NCI-H1694 treated with DMSO at 0.1 percent for 48 hours (cell line): ENCODE measurements at places on chromosomes 1 and 21.

DNA sequence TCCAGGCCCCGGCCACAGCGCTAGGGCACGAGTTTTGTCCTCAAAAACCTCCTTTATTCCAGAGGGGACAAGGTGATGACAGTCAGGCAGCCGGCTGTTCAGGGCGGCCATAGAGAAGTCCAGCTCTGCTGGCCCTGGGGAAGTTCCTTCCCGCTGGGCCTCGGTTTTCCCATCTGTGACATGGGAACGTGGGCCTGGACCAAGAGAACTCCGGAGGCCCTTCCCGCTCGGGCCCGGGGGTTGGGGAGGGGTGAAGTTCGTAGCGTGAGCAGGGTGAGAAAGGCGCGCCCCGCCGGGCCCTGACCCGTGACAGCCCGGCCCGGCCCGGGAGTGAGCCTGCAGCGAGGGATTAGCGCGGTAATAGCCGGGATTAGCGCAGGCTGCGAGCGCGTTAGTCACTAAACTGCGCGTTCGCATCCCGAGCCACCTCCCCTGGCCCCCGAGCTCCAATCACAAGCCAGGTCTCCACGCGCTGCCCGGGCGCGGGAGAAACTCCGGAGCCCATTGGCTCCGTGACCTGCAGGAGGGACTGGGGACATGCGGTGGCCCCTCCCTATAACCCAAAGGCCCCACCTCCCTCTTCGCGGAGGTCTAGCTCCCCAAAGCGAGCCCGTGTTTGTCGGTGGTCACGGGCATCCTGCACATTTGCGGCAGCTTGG, 29.8 kb upstream of the PADI2 start:
- DNase-seq: no peak

DNA sequence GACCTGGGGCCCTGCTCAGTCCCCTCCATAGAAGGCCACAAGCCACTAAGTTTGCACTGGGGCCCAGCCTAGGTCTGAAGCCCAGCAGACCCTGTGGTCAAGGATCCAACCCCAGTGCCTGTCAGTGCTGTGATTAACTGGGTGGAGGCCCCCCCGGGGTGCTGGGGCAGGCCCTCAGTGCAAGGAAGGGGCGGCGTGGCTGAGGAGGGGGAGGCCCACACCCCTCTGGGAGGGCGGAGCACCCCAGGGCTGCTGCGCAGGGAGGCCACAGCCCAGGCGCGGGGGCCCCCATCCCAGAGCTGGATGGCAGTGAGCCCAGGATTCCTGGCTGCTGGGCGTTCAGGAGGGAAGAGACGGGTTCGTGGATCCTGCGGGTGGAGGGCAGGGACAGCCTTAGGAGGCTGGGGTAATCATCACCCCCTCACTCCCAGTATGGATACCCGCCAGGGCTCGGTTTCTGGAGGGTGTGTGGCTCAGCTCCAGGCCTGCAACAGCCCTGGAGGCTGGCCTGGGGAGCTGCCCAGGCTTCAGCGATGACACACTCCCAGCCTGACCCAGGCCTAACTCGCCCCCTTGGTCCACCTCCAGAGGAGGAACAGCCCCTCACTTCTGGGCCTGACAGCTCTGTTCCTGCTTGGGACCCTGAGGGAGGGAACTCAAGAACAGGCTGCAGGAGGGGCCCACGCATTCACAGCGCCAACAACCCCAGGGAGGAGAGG, 890 bp downstream of the GJC2 start:
- no peak for DNase-seq

DNA sequence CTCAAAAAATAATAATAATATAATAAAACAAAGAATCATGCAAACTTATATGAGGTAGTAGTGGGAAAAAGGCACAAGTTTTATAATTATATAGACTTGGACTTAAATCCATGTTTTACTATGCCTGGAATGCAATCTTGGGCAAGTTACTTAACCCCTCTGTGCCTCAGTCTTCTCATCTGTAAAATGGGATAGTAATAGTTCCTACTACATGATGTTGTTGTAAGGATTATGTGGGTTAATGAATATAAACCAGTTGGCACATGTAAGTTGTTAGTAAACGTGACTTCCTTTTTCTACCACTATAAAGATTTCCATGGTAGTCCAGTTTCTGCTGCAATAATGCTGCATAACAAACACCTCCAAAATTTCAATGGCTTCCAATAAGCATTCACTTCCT, 10.8 kb upstream of the KIF14 start:
- no peak for DNase-seq

DNA sequence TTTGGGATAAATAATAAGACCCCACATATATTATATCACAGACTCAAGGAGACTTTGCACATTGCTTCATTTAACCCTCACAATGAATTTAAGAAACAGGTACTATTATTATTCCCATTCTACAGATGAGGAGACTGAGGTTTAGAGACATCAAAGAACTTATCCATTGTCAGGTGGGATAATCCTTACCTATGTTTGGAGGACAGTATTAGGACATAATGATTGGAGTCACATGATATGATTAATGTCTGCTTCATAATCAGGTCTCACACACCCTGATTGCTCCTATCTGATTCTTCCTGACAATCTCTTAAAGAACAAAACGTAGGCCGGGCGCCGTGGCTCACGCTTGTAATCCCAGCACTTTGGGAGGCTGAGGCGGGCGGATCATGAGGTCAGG, 16.9 kb downstream of the IRF2BP2 start:
- DNase-seq: no peak

- DNase-seq: no peak
Observed at GRCh38 chr1:155776414-155776813, 80.6 kb downstream of the GON4L start.

DNA sequence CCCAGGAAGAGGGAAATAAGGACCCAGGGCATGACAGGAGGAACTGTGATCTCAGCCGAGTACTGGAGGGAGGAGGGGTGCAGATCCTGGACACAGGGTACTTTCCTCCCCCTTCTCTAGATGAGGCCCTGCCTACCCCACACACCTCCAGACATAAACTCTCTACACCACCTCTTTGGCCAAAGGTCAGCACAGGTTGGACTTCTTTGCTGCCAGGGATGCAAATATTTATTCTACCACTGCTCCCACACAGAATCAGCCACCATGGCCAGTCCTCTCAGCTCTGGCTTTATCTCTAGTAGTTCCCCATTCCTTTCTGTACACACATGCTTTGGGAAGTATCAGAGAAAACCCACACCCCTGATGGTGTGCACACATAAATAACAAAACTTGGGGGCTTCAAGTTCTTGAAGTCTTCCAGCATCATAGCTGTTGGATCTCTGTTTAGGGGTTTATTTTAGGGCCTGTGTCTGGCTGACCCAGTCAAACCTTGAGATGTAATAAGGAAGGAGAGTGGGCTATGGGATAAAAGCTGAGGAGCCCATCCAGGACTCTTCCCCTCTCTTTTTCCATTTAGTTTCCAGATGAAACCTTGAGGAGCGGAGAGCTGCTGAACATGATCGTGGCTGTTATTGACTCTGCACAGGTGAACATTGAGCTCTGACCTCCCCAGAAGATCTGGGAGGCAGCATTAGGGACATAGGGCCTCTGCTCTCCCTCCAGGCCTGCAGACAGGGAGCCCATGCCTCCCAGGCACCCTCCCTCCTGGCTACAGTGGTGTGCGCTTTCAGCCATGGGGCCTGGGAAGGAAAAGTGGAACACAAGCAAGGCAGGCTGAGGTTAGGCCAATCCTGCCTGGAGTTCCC, 6.7 kb upstream of the SLC27A3 start:
- DNase-seq: no peak

GRCh38 chr1:41468122-41468762, 16.2 kb downstream of the EDN2 start:
- DNase-seq: no peak

DNA sequence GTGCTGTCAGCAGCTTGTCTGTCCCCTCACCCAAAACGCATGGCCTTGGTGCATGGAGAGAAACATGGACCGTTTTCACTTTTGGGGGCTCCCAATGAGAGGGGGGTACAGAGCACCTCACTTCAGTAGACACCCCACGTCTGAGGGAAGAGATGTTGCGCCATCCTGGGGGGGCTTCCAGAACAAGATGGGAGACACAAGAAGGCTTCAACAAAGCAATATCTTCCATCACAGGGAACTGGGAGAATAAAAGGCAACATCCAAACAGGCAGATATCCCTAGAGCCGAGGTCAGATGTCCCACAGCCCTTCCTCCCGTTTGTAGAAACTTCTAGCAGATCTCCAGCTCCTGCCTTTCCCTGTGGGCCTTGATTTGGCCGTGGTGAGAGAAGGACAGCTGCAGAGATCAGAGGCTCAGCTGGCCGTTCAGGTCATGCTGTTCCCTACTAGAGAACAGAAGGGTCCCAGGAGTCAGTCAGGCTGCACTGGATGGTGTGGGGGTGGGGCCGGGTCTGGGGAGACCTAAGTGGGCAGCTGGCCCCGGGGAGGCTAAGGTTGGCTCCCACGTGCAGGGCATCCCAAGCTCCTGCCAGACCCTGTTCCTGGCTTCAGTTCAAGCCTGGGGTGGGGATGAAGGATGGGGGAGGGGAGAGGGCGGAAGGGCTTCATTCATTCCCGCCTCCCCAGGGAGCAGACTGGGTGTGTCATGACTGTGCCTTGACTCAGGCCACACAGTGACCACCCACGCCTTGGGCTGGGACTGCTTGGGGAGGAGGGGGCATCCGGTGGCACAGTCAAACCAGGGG, 4.4 kb downstream of the PLOD1 start:
- DNase-seq: no peak

- DNase-seq: no peak
Observed at GRCh38 chr1:64745181-64745985, 508 bp downstream of the RAVER2 start.

DNA sequence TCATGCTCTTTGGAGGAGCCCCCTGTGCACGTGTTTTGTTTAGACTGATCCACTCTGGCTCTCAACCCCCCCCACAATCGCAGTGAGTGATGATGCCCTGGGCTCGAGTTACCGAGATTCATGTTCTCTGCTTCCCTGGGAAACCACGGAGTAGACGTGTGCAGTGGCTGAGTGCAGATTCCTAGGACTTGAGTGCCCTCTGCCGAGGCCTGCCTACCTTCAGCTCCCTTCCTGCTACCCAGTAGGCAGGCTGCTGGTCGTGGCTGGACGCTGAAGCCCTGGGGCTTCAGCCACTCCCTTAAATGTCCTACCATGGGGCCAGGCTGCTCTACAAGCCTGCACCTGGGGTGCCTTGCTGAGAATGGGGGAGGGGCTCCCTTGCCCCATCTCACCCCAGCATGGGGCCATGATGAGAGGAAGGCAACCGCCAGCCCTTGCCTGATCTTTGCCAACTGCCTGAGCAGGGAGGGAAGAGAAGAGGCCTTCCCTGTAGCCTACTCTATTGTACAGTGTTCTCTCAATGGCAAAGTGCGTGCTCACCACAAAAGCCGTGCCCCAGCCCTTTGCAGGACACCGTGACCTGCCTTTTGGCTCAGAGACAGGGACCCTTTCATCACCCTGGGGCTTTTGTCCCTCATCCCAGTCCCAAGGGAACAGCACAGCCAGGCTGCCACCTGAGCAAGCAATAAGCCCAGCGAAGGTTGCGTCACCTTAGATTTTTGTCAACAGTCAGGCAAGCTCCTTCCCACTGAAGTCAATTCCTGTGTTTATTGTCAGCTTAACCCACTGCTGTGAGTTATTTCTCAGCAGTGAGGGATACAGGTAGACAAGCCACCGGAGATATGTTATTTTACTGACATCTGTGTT, 4.1 kb upstream of the GRIK3 start:
- DNase-seq: peak; percentile 23

- no peak for DNase-seq
Observed at GRCh38 chr1:34455121-34455520, 278.4 kb downstream of the C1orf94 start.

DNA sequence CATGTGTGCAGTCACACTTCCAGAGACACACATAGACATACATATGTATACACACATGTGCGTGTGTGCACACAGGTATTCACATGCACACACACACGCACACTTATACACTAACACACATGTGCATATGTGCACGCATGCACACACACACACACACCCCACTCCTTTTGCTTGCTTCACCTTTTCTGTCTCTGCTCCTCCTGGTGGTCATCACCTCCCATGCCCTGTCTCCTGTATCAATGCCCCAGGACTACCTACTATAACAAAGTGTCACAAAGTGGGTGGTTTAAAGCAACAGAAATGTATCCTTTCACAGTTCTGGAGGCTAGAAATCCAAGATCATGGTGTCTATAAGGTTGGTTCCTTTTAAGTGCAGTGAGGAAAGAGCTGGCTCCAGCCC, 27.4 kb downstream of the ETS2 start:
- DNase-seq: no peak

- no peak for DNase-seq
Observed at GRCh38 chr1:26288311-26288941, 8.5 kb downstream of the SH3BGRL3 start.

GRCh38 chr1:78301141-78301540, 189.6 kb upstream of the PTGFR start:
- no peak for DNase-seq

DNA sequence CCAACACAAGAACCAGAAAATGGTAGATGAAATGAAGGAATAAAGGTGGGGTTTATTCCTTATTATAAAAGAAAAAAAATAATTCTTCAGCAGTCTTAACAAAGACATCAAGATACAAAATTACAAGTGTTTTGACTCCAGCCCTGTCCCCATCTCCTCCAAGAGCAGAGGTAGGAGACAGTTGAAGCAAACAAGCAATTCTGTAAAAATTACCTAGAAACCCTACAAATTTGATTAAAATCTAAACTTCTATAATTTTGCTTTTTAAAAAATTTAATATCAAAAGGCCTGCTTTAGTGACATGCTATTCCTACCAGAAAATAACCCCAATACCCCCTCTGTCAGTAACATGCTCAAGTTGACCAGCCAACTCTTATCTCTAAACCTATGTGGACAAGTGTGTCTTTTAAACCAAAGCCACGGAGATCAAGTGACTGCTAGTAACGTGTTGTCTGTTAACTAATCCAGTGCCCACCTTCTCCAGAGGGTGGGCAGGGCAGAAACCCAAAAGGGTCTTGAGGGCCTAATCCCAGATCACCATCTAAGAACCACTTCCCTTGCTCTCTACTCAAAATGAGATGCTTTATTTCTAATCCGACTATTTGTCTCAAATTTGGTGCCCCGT, 8.4 kb downstream of the GLUL start:
- DNase-seq: no peak

DNA sequence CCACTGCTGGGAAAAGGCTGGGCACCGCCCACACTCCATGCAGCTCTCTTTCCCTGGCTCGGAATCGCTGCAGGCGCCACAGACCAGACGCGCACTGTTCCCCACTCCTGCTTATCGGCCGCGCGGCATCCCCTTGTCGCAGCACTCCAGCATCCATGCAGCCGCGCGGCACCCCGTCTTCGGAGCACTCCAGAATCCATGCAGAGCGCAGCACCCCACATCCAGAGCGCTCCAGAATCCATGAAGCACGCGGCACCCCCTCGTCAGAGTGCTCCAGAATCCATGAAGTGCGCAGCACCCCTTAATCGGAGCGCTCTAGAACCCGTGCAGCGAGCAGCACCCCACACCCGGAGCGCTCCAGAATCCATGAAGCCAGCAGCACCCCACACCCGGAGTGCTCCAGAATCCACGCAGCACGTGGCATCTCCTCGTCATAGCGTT, 9.5 kb downstream of the TFF3 start:
- DNase-seq: no peak

DNA sequence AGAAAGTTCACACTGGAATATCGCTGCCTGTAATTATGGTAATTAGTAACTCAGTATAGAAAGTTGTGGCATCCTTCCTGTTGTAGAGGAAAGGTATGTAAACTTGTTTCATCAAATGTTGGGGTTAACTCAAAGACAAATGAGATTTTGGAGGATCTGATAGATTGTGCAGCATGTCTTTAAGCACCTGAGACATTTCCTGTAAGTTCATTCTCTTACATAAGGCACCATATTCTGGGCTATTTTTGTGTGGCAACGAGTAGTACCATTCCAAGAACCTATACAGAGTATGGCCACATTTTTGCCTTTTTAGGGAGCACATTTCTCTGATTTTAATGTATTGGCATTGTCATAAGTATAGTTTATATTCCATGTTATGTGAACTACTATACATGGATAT, 88.8 kb downstream of the CDC14A start:
- no peak for DNase-seq
